ENCODE measurements at places on chromosomes 6 and 20.
A peak's percentile ranks its signal among the peaks of the same experiment; 100 is the strongest.

GRCh38 chr6:5366941-5367340 lies 105.6 kb downstream of the FARS2 start:
- no peak for DNase-seq

DNA sequence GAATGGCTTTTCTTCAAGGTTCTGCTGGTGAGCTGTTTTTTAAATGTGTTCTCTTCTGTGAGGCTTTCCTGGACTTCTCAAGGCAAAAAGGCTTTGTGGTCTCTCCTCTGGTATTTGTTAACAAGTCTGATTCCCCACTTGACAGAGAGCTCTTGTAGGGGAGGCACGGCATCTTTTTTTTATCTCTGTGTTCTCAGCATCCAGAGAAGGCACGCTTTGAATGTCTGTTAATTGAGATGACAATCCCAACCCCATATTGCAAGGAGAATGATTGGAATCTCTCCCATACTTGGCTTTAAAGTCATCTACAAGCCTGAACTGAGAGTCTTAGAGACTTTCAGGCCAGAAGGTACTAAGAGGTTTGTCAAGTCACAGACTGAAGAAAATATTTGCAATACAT lies 22.6 kb downstream of the EDN1 start:
- DNase-seq, result no peak

DNA sequence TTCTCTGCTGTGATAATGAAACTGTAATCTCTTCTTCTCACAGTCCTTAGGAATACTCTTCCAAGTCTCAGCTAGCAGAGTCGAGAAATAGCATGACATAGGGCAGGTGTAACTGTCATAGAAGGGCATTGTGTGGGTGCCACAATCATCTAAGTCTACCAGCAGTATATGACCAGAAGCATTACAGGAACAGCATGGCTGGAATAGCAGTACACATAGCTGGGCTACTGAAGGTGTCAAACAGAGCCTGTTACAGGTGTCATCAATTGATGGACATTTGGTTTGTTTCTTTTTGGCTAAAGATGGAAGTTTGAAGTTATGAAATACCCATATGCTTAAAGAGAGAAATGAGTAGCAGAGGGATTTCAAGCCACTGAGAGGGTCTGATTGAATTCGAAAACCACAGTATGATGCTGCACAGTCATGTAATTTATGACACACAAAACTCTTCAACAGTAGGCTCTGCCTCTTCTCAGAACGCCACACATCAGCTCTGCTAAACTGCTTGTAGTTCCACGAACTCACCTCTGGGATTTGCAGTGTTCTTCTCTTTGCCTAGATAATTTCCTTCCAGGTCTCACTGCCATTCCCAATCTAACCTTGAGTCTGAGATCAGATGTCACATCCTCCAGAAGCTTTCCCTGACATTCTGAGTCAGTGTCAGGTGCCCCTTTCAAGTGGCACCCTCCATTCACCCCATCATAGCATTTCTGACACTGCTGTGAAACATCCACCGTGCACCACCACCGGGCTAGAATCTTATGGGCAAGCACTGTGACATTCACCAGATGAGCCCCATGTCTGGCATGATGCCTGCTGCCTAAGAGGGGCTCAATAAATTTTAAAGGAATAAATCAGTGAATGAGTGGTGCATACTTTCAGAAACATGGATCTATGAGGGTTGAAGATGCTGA lies 151.0 kb downstream of the ADAT2 start:
- no peak for DNase-seq

DNA sequence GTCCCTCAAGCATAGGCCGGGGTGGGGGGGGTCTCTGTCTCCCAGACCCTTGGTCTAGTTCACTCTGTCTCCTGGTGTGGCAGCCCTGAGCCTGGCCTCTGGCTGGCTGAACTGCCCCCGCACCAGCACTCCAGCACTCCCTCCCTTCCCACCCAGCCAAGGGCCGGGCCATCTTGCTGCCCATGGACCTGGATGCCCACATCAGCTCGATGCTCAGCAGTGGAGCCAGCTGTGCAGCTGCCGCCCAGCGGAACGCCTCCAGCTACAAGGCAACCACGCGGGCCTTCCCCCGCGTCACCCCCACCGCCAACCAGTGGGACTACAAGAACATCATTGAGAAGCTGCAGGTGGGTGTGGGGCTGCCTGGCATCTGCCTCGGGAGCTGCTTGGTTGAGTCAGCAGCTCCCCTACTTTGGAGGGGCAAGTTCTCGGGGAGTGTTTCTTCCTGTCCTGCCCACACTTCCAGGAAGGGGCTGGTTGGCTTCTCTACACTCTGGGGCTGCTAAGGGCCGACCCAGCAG lies 28.4 kb downstream of the UQCC2 start:
- no peak for DNase-seq

DNA sequence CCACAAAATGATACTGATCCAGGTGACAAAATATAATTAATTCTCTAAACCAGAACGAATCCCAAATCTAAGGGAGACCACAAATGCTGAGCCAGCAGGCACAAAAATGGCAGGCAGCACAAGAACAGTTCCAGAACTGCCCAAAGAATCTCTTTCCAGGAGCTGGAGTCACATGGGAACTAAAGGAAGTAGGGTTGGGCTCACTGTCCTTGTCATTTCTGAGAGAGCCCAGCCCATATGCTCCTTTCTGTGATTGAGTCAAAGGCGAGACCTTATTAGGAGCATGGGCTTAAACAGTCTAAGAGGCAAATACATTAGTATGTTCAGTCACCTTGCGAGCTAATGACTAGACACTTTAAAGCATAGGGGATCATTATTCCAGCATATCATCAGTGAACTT lies 327.6 kb upstream of the ARID1B start:
- DNase-seq, result no peak

DNA sequence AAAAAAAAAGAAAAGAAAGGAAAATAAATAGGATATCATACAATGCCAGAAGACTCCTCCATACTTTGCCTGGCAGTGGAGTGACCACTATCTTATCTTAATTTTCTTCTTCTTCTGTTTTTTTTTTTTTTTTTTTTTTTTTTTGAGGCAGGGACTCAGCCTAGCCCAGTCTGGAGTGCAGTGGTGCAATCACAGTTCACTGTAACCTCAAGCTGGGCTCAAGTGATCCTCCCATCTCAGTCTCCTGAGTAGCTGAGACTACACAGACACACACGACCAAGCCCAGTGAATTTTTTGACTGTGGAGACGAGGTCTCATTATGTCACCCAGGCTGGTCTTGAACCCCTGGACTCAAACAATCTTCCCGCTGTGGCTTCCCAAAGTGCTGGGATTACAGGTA lies 17.1 kb upstream of the MMP9 start:
- no peak for DNase-seq

DNA sequence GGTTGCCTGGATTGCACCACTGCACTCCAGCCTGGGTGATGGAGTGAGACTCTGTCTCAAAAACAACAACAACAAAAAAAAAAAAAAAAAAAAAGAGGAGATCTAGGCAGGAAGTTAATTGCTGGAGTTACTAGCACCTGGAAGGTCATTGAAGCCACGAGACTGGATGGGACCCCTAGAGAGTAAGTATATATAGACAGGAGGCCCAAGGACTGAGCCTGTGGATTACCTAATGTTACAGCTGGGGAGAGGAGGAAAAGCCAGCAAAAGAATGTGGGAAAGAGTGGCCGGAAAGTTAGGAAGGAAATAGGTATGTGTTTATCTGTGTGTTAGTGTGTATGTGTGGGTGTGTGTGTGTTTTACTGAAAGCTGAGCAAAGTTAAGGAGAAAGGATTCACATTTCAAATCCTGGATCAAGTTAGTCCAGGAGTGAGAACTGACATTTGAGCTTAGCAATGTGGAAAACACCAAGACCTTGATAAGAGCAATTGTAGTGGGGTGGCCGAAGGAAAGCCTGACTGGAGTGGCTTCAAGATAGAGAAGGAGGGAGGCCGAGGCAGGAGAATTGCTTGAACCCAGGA lies 38.4 kb downstream of the ANKRD6 start:
- DNase-seq, result no peak

- no peak for DNase-seq
These were observed 37.9 kb upstream of the TGM2 start for GRCh38 chr20:38202982-38203293.

DNA sequence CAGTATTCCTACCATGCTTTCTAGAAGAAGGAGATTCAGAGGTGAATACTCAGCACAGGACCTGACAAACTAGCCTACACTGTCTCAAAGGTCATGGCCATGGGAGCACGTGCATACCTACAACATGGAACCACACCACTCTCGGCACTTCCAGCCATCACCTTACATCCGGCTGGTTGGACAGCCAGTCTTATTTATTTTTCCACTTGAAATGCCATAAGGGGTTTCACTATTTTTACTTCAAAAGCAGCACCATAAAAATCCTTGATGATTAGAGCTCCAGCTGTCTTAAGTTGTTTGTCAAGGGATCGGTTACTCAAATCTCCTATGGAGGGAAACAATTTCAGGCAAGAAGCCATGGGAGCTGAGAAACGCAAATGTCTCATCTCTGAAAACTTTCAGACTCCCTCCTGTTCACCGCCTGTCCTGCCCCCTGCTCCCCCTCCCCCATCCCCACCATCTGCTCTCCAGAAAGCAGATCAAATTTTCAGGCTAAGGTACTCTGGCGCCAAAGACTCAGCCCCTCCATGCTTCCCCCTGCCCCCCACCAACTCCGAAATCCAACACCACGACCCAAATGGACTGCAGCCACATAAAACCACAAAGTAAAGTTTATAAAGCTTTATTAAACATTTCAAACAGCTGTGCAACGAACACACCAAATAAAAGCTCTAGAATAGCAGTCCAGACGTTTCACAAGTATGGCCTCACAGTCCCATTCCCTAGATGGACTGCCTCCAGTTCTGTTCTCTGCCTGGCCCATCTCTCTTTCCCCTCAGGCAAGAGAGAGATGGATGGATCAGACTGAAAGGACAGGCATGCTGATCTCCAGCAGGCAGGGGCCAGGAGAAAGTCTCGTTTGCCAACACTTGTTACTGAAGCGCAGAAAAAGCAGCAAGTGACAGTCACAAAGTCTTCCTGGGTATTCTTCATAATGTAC lies 4.0 kb upstream of the NNAT start:
- DNase-seq, result no peak

GRCh38 chr20:8983478-8984345 lies 85.2 kb upstream of the PLCB4 start:
- DNase-seq, result no peak

GRCh38 chr20:14245368-14245970 lies 91.9 kb downstream of the FLRT3 start:
- DNase-seq, result no peak

DNA sequence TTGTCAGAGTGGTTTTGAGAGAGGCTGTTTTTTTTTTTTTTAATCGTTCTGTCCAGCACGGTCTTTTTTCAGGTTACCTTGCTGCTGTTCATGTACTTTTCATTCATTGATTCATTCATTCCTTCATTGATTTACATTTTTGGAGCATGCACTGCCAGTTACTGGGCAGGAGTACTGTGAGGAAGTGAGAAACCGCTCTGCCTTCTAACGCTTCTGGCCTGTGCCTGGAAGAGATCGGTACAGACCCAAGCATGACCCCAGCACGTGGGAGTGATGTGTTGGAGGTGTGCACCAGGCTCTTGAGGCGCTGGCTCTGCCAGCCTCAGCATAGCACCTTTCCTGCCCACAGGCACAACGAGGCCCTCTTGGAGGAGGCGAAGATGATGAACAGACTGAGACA lies 9.1 kb downstream of the RIPK1 start:
- DNase-seq, result no peak

- no peak for DNase-seq
These were observed 5.4 kb downstream of the UQCC2 start for GRCh38 chr6:33705955-33706725.

- peak; percentile 48 for DNase-seq
These were observed 214.4 kb downstream of the RNF144B start for GRCh38 chr6:18601516-18602020.

GRCh38 chr6:75748743-75749538 lies at the start of gene MYO6:
Gene MYO6, plus strand, starts transcription at chr6:75749239. Its CDS starts 68,309 bp downstream, at chr6:75817548.
- peak; percentile 53 for DNase-seq
